ENCODE measurements at places on chromosomes 4 and X. TPM values are rescaled to one million over a fixed set of nuclear protein-coding genes. Genes with fewer than 3 reads are reported as not detected.

DNA sequence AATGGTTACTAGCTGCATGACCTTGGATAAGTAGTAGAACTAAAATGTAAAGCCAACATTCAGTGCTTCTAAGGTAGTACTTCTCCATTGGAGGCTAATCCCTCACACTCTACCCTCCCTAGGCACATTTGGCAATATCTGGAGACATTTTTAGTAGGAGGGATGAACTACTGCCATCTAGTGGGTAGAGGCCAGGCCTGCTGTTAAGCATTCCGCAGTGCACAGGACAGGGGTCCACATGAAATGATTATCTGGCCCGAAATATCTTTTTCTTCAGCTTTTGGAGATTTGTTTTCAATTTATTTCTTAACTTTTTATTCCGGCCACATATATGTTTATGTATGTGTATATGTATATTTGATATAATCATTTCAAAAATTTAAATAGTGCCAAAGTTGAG lies 36.0 kb upstream of the SPANXC start:
- no peaks in the 10 kb centered on the region for H3K27me3 ChIP-seq
- no peak overlapping the region for H3K27ac ChIP-seq
- no peaks in the 10 kb centered on the region for H3K36me3 ChIP-seq
- no peaks in the 10 kb centered on the region for H3K4me1 ChIP-seq
- H3K4me3 ChIP-seq: no peak overlapping the region
- DNase-seq: peak; percentile 68

NALF2 gene
- total RNA-seq: 43.1 TPM

DNA sequence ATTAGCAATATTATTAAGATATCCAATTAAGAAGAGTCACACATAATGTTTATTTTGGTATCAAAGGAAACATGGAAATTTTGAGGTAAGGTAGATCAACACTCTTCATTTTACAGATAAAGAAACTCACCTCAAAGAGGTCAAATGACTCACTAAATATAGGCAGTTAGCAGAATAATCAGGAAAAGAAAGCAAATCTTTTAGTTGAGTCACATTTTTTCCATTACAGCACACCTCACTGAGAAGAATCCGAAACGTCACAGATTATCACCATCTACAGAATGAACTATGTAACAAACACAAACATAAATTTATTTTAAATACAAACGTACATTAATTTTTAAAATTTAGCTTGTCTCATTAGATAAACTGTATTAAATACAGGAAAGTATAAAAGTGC lies 70.1 kb downstream of the TMEM47 start:
- H3K36me3 ChIP-seq: no peaks in the 10 kb centered on the region
- no peak overlapping the region for H3K4me3 ChIP-seq
- H3K27me3 ChIP-seq: no peaks in the 10 kb centered on the region
- DNase-seq: no peak
- no peaks in the 10 kb centered on the region for H3K4me1 ChIP-seq

DNA sequence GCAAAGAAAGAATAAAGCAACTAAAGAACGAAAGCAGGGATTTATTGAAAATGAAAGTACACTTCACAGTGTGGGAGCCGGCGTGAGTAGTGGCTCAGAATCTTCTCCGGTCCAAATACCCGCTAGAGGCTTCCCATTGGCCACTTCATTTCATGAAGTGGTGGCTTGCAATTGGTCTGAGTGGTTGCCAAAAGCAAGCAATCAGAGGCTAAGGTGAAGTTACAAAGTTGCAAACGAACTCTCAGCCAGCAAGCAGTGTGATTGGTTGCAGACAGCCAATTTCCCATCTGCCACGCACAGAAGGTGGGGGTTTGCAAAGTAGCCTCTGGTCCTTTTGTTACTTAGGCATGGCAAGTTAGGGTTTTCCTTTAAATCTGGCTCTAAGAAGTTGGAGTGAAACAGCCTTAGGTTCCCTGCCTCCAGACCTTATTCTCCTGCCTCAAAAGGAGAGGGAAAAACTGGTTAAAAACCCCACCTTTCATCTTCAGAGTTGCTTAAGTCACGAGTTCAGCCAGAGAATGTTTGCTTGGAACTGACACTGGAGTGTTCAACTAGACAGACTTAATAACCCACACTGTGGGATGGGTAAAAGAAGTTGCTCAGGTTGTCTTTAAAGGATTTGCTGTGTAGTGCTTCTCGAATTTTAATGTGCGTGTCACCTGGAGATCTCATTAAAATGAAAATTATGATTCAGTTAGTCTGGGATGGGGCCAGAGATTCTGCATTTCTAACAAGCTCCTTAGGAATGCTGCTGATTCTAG lies 6.9 kb upstream of the CLOCK start:
- no peaks in the 10 kb centered on the region for H3K27me3 ChIP-seq
- H3K4me3 ChIP-seq: no peak overlapping the region
- H3K27ac ChIP-seq: no peak overlapping the region
- DNase-seq: peak; percentile 63
- no peaks in the 10 kb centered on the region for H3K4me1 ChIP-seq

DNA sequence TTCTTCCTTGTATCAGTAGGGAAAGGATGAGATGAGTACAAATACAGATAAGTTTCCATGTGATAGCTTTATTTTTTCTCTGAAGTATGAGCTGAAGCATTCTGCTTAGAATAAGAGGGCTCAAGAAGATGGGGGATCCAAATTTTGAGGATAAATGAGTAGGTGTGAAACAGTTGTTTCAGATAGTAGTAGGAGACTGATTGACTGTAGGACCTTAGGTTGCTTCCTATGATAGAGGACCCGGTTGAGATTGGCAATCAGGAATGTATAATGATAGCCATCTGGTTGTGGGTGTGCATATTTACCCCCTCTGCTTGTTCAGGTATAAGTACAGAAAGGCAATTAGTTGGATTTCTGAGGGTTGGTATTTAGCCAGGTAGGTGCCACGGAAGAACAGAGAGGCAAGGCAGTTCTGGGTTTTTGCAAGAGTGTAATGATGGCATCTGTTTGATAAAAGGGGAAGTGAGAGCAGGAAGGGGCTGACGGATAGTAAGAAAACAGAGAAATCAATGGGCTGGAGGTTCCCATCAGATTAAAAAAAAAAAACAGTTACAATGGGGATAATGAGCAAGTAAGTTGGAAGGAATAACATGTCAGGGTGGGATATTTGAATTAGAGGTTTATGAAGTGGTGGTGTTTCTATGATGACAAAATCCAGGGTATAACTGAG lies 13.7 kb downstream of the OCRL start:
- H3K27ac ChIP-seq: no peak overlapping the region
- no peaks in the 10 kb centered on the region for H3K4me1 ChIP-seq
- no peak for DNase-seq
- H3K27me3 ChIP-seq: no peaks in the 10 kb centered on the region
- H3K4me3 ChIP-seq: no peak overlapping the region

PLP1 gene
- 16.0 TPM for total RNA-seq
